ENCODE measurements at places on chromosomes 7 and 10.

GRCh38 chr10:124005091-124005490 is 88.3 kb downstream of the CHST15 start:
- no peak for DNase-seq

GRCh38 chr7:101936611-101937231 is 119.3 kb downstream of the CUX1 start:
- no peak for DNase-seq

DNA sequence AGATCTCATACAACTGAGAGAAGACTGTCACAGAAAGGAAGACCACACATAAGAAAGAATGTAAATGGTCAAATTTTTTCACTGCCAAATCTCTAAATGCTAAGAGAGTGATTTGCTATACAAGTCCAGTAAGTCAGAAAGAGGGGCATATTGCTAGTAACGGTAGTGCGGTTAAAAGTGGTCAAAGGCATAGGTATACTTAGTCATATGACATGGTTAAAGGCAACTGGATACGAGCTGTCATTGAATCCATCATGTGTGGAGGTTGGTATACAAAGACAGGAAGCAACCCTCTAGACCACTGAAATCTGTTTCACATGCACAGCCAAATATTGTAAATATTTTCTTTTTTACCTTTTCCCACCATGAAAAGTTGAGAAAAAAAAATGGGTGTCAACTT is 4.8 kb downstream of the INHBA start:
- DNase-seq: no peak

DNA sequence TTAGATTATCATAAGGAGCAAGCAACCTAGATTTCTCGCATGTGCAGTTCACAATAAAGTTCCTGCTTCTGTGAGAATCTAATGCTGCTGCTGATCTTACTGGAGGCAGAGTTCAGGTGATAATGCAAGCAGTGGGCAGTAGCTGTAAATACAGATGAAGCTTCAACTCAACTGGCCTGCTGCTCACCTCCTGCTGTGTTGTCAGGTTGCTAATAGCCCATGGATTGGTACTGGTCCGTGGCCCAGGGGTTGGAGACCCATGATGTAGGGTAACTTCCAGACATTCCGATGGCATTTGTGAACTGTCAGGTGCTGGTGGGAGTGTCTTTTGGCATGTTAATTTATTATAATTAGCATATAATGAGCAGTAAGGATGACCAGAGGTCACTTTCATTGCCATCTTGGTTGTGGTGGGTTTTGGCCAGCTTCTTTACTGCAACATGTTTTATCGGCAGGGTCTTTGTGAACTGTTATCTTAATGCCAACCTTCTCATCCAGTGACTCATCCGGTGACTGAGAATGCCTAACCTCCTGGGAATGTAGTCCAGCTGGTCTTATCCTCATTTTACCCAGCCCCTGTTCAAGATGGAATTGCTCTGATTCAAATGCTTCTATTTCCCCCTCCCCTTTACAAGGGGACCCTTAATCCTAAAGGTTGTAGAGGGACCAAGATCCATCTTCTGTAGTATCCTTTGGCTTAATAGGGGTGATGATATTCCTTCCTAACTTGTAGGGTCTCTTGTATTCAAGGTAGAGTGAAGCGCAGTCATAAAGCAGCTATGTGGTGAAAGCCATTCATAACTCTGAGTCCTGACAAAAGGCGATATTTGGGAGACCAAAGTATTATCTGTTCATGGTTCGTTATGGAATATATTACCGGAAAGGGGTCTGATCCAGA is 165.8 kb downstream of the CCSER2 start:
- peak; percentile 38 for DNase-seq

DNA sequence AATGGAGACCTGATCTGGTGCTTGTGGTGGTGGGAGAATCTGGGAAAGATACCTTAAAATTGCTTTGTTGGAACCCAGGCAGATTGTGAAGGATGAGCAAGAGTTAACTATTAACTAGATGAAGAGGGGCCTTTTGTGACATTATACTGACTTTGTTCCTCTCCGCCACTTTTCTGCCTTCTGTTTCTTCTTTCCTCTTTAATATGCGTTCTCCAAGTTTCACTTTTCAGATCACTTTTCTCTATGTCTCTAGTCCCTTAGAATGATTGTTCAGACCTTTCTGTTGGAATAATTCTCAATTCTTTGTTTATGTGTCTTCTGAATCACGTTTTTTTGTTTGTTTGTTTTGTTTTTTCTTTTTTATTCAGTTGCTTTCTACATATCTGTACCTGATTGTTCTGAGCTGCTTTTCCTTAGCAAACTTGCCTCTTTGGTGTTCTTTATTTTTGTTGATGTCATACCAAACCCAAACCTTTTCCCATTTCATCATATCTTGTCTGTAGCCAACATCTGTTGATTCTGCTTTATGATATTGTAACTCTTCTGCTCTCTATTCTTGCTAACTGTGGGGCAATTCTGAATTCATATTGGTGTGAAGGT is 2.8 kb downstream of the BMPR1A start:
- DNase-seq: no peak

DNA sequence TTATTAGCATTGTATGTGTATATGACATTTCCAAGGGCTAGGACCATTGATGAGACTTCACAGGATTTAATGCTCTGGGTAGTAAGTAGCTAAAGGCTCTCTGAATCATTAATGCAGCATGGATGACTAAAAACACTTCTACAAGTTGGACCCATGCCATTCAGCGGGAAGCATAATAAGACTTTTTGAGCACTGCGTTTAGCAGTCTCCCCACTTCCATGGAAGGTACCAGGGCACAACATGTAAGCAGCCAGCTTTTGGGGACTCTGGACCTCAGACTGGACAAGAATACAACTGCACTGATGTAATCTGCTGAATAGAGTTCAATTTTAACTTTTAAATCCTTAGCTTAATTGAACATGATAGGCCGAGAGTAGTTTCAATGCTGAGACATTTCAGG is 191.7 kb upstream of the IMMP2L start:
- no peak for DNase-seq

DNA sequence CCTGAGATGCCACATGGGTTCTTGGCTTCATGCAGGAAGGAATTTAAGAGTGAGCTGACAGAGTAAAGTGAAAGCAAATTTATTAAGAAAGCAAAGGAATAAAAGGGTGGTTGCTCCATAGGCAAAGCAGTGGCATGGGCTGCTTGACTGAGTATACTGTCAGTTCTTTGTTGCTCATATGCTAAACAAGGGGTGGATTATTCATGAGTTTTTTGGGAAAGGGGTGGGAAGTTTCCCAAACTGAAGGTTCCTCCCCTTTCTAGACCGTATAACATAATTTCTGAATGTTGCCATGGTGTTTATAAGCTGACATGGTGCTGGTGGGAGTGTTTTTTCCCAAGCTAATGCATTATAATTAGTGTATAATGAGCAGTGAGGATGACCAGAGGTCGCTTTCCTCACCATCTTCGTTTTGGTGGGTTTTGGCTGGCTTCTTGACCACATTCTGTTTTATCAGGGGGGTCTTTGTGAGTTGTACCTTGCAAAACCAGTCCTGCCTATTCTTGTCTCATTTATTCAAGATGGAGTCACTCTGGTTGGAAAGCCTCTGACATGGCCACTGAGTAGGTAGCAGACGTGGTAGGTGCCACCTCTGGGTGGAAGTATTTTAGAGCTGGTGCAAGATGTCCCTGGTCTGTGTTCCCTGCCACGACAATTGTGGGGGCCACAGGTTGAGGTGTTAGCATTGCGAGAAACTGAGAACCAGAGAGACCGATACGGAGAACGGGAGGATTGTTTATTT is 107.5 kb upstream of the SDK1 start:
- no peak for DNase-seq

DNA sequence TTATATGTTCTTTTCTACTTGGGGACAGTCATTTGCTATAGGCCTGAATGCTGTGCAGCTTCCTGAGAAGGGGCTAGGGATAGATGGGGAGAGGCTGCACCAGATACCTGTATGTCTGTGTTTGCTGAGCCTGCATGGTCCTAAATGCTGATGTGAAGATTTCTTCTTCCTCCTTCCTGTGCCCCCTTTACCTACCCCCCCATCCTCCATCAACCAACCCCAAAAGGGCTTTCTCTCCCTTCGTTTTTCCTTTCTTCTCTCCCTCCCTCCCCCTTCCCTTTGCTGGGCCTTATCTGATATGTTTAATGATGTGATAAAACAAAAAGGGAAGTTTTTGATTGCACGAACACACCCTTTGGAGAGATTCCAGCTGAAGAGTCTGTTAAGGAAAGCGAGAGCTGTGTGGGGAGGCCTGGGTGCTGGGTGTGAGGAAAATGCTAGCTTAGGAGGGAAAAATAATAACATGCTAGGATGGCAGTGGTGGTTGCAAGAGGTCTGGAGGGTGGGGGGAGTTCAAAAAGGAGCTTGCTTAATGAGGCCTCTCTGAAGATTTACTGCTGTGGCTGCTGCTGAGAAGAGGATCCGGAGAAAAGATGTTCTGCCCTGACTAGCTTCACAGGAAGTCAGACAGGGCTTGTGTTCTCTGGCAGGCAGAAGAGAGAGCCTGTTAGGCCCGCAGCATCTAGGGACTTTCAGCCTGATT is 101.8 kb downstream of the SAMD9 start:
- no peak for DNase-seq

DNA sequence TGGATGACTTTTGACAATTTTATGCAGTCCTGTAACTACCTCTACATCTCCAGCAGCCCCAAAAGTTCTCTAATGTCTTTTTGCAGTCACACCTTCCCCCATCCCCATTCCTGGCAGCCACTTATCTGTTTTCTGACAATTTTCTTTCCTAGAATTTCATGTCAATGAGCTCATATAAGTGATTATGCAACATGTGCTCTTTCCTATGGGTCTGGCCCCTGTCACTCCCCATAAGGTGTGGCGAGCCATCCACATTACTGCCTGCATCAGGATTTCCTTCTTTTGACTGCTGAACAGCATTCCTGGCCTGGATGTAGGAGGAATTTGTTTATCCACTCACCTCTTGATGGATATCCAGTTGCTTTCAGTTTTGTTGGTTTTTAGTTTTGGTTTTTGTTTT is 146.7 kb upstream of the MGMT start:
- DNase-seq: no peak

DNA sequence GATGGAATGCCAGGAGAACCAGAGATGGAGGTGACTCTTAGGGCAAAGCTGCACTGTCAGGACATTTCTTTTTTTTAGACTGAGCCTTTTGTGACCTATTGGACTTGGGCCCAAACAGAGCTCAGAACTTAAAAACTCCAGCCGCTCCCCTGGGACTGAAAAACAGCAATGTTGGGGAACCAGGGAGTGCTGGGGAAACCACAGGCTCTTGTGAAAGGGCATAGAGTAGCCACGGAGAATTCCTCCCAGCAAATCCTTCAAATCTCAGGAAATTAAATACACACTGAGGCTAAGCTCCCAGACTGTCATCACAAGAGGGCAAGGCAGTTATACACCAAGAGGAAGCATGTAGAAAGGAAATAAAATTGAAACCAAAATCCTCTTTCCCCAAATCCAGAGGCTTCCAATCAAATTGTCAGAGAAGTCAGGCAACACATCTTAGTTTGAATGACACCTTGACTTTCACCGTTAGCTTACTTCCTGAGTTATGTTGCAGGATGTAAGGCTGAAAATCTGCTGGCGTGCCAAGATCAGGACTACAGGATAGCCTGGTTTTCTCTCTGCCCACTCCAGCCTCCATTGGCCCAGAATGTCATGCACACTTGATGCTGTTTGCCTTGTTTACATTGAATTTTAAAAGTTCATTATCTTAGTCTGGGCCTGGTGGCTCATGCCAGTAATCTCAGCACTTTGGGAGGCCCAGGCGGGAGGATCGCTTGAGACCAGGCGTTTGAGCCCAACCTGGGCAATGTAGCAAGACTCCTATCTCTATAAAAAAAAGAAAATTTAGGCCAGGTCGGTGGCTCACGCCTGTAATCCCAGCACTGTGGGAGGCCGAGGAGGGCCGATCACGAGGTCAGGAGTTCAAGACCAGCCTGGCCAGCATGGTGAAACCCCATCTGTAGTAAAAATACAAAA is 2.6 kb upstream of the RFC2 start:
- no peak for DNase-seq
